ENCODE measurements at places on chromosomes 6 and 20.
A peak's percentile ranks its signal among the peaks of the same experiment; 100 is the strongest.

GRCh38 chr6:115404446-115404845, 656.2 kb downstream of the FRK start:
- DNase-seq = no peak

- peak; percentile 65 for DNase-seq
Measured at GRCh38 chr6:105431226-105431625, 28.3 kb upstream of the PREP start.

GRCh38 chr20:63536241-63536977, 767 bp downstream of the PTK6 start:
- DNase-seq = peak; percentile 73

DNA sequence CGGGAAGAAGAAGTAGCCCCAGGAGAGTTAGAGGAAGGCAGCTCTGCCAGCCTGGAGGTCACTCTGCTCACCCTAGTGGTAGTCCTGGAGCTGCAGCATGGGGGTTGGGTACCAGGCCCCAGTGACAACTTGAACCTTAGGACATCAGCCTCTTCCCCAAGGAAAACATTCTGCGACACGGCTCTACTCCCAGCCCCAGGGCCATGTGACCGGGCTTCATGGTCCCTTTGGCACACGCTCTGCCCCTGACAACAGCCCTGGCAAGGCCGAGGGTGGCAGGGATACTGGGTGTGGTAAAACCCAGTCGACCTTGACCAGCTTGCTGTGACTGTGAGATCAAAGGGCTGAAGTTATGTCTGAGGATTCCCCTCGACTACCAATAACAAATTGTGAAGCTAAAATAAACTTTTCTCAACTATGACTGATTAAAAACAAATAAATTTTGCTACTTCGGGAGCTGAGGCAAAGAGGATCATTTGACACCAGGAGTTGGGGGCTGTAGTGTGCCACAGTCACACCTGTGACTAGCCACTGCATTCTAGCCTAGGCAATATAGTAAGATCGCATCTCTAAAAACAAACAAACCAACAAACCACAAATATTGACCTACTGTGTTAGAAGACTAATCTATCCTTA, 24.4 kb upstream of the ARID1B start:
- DNase-seq = peak; percentile 27

DNA sequence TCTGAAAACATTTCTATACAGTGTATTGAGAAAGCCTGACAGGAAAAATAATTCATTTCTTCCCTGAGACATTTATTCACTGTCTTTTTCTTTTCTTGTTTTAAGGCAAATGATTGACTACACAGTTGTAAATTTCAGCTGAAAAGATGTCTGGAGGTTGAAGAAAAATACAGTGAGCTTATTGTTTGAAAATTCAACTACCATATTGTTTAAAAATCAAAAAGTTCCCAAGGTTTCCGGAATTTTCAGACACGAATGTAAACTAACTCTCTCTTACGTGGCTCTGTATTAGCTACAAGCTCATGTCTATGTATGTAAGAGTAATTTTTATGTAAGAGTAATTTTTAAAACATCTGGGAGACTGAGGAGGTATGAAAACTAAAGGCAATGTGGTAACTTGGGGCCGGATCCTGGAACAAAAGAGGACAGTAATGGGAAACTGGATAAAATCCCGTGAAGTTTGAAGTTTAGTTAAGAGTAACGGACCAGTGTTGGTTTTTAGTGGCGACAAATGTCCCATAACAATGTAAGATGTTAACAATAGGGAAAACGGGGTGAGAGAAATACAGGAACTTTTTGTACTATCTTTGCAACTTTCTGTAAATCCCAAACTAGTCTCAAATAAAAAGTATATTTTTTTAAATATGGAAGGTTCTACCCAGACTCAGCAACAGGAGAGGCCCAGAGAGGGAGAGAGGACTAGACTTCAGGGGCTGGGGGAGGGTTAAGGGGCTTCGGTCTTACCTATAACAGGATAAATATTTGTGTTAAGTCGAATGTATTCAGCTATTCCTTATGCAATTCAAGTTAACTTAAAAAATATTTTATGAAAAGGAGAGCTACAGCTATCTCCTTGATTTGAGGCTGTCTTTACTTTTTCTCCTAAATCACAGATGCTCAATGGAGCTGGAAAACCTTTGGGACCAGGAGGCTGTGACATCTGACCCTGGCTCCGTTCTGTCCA, 1.3 kb downstream of the PTGIS start:
- DNase-seq = no peak

GRCh38 chr6:13554929-13555333, 19.5 kb upstream of the SIRT5 start:
- DNase-seq = peak; percentile 81

DNA sequence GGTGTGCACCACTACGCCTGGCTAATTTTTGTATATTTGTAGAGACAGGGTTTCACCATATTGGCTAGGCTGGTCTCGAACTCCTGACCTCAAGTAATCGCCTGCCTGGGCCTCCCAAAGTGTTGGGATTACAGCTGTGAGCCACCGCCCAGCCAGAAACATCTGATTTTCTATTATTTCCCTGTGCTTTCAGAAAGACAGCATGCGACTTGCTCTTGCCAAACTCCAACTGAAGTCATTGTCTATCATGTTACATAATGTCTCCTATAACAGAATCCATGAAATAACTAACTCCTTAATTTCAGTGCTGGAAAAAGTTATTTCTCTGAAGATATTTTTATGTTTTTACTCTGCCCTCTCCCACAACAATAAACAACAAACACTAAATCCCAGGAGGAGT, 8.5 kb downstream of the RMND1 start:
- DNase-seq = no peak

DNA sequence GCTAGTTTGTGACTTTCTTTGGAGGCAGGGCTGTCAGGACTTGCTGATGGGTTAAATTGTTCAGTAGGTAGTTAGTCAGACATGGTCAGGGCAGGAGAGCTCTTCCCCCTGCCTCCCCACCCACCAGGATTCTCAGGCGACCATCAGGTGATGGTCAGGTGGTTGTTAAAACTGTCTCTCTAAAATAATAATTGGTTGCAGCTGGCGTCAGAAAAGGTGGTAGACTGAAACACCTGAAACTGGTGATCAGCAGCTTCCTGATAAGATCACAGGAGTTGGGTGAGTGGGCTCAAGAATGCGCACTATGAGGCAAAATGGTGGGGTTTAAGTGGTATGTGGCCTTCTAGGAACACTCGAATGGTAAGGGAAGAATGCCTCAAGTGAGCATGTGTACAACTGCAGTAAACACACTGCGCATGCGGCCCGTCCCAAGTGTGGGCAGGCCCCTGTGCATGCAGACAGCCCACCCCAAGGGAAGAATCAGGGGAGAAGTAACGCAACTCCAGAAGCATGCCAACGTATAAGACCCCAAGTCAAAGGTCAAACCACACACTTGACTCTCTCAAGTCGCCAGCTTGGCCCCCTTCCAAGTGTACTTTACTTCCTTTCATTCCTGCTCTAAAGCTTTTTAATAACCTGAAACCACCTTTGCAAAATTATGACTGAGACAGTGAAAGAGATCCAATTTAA, 7.9 kb upstream of the BLCAP start:
- no peak for DNase-seq

DNA sequence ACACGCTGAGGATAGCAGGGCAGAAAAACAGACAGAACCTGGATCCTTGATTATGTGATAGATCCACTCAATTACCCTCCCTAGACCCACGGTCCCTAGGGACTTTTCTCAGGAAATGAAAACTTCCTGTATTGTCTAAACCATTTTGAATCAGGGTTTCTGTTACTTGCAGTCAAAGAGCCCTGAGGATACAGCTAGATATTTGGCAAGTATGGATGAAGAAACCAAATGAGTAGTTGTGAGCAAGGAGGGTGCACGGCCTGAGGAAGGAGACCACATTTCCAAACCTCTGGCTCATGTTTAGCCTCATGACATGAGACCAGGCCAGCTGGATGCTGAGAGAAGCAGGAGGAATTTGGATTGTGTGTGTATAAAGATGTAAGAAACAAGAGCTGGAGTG, 91.6 kb downstream of the MRPL14 start:
- peak; percentile 40 for DNase-seq

DNA sequence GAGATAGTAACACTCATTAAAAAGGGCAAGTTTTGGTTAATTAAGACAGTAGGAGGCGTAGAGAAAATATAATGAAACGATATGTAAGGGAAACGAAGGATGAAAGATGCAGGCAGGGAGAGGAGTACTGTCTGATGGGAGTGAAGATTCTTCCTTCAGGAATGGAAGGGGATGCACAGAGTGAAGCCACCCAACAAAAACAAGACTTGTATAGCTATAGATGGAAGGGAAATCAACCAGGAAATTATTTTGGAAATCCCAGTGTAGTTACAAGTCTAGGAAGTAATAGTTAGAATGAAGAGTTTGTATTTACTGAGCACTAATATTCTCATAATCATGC, 19.7 kb upstream of the HLA-DRB1 start:
- DNase-seq = no peak

- DNase-seq = no peak
Measured at GRCh38 chr20:10411673-10412072, 22.3 kb downstream of the MKKS start.

- DNase-seq = peak; percentile 16
Measured at GRCh38 chr6:89034586-89035251, 45.8 kb upstream of the PNRC1 start.

- DNase-seq = no peak
Measured at GRCh38 chr6:34468378-34468892, 2.6 kb downstream of the PACSIN1 start.

DNA sequence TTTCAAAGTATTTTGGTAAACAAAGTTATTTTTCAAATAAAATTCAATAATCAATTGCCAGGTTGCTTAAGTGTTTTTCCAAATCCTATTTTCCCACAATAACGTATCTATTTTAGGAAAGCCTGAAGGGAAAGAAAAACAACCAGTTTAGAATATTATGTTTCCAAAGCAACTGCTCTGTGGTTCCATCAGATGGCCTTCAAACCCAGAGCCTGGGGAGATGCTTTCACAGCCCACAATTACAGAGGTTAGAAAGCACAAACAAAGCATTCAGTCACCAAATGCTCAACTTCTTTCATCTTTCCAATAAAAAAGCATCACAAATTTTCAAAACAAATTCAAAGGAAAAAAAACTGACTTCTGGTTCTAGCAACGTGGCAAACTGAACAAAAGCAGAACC, 66.0 kb downstream of the ELOVL5 start:
- peak; percentile 20 for DNase-seq

DNA sequence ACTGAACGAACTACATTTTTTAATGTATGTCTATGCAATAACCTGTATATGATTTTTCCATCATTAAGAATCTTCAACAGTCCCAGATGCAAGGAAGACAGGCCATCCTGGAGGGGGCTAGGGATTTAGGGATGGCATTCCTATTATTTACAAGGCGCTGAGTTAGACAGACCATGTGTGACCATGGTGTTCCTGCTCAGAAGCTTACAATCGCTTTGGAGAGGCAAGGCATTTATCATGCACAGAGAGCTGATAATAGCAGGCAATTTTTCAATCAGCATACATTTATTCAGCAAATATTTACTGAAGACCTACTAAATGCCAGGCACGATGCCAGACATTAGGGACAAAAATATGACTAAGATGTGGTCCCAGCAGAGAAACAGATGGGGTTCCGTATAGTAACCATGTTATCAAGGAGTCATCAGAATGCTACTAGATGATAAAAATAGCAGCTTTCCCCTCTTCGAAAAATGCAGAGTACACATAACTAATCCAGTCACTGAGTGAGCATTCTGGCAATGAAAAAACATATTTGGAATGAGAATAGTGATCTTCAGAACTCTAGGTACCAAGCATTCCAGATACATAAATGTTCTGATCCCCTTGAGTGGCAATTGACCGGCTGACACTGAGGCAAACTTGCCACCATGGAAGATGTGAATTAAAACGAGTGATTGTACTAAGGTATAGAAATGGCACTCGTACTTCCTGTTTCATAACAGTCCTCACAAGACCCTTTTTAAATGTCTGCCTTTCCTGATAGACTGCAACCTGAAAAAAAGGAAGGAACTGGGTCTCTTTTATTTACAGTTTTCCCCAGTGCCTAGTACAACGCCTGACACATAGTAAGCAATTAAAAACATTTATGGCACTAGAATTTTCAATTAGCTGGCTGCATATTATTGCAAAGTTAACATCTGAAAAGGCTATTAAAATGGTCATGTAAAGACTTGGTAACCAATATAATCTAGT, 135.7 kb downstream of the ATXN1 start:
- peak; percentile 96 for DNase-seq

- peak; percentile 19 for DNase-seq
Measured at GRCh38 chr6:24897186-24897585, 38.6 kb downstream of the RIPOR2 start.

DNA sequence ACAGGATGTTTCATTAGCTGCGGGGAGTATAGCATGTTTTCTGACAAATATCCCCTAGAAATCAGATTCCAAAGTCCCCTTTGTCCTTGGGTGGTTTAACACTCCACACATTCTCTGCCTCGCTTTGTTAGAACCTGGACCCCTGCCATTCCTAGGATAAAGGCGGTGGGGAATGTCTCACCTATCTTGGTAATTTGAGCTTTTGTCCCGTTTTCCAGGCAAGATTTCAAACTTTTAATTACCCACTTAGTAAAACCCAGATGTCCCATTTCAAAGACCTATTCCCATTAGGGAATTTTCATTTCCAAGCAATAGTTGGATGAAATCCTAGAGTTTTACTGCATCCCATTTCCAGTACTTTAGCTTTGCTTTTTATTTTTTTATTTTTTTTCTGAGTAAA, 501.0 kb upstream of the MAP3K7 start:
- peak; percentile 89 for DNase-seq

DNA sequence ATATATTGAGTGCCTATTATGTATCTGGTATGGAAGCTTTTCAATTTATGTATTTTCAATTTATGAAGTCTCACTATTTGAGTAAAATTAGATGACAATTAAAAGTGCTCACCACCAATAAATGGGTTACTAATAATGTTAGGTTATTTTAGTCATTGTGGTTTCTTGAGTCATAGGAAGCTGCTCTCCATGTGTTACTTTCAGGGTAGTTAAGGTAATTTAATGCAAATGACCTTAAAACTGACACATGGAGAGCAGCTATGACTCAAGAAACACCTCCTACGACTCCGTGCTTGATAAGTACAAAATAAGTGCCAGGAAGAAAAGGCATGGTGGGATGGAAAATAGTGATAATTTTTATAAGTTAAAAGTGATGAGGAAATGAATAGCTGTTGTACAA, 16.5 kb upstream of the TINAG start:
- DNase-seq = no peak
